ENCODE measurements at places on chromosomes 12 and 14.
A peak's percentile ranks its signal among the peaks of the same experiment; 100 is the strongest.

DNA sequence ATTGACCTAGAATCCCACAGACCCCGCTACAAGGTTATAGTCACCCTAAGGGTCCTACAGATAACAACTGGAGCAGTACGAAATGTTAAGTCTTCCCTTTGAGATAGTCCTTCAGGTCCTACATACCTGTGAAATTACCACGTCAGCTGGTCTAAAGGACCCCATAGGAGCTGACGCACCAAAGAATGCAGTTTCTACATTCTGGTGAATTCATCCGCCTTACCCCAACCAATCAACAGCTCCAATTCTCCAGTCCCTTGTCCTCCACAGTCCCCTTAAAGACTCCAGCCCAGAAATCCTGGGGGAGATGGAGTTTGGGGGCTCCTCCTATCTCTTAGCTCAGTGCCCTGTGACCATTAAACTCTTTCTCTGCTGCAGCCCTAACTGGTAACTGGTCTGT, 36.2 kb upstream of the PRMT8 start:
- no peak for DNase-seq

GRCh38 chr12:31117203-31118011, 43.7 kb downstream of the DDX11 start:
- DNase-seq: peak; percentile 62

DNA sequence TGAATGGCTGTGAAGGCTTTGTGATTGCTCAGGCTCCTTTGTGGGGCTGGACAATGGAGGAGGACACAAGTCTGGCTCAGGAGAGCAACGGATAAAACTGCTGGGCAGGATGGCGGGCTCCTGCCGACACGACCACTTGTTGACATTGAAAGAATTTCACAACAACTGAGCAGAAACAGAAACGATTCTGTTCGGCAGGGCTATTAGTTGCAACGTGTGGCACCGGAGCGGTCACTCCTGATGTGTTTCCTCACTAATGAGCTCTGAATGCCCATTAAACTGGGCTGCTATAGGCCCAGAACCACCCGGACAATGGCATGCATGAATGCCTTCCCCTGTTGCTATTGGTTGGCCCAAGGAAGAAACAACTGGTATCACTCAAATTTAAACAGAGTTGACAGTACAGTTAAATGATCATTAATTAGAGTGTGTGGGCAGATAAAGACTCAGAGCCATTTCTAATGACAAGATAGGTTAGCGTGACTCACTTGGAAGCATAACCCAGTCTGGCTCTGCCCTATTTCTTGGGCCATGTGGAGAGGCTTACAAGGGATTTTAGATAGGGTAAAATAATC, 142.9 kb downstream of the ASCL1 start:
- no peak for DNase-seq

DNA sequence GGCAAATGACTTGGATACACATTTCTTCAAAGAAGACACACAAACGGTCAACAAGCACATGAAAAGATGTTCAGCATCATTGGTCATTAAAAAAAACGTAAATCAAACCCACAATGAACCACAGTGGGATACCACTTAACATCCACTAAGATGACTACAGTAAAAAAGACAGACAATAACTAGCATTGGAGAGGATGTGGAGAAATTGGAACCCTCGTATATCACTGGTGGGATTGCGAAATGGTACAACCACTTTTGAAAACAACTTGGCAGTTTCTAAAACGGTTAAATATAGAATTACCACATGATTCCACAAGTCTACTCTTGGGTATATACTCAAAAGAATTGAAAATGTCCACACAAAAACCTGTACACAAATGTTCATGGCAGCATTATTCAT, 25.2 kb upstream of the PPFIBP1 start:
- no peak for DNase-seq

GRCh38 chr12:6047249-6048237, 76.9 kb downstream of the VWF start:
- no peak for DNase-seq

GRCh38 chr12:128078301-128078971, 188.5 kb upstream of the TMEM132C start:
- no peak for DNase-seq

DNA sequence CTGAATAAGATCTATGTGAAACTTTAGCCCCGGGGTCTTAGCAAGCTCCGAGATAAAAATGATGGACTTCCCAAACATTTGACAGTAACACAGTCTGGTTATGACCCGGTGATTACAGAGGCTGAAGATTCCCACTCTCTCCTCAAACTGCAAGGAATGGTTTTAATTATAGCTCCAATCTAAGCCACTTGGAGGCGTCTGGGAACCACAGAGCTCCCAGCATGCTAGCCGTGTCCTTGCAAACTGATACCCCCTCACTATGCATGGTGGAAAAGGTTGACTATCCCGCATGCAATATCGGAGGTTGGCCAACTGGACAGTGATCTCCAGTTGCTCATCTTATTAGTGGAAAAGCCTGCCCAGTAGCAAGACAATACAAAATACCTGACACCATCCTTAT, 76.5 kb upstream of the GRIN2B start:
- DNase-seq: no peak

DNA sequence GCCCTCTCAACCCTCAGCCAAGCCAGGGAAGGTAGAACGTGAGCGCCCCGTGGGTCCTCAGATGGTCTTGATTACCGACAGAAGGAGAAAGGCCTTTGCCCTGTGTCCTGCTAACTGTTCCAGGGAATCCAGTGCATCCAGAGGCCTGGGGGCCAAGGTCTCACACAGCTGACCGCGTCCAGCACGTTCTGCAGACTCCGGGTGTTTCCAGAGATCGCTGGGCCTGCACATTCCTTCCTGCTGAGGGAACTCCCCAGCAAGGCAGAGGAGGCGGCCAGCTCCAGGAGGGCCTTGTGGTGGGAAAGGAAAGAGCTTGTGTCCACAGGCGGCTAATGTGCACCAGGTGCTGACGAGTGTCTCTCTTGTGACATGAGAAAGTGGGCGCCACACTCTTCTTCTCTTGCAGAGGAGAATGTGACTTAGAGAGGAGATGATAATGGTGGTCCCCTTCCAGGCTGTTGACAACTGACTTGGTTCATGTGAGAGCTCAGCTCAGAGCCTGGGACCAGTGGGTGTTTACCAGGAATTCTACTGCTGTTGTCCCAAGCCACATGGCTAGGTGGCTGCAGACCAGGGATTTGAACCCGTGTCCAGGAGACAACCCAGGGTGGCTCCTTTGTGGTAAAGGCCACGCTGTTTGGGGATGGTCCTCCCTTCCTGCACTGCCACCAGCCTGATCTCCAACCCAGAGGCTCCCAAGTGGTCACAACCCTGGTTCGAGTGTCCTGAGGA, 46.8 kb upstream of the DLK1 start:
- DNase-seq: no peak

- no peak for DNase-seq
These were observed 36.2 kb downstream of the TMEM120B start for GRCh38 chr12:121748571-121749265.

- no peak for DNase-seq
These were observed 14.0 kb downstream of the LRTM2 start for GRCh38 chr12:1834186-1834925.

DNA sequence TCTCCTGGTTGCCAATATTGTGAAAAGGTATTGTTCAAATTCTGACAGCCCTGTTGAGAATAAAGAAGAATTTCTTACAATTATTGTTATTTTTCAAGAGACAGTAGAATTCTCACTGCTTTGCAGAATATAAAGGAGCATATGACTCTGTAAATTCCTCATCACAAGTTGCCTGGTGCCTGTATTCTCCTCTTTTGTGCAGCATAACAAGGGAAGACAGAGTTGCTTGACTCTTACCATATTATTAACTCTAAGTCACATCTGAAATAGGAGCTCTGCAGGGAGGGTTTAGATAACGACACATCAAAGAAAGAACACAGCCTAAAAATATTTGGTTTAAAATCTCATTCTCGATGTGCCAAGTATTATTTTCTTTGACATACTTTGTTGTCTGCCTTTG, 31.1 kb downstream of the MYF5 start:
- no peak for DNase-seq

- DNase-seq: peak; percentile 74
These were observed 11.4 kb downstream of the TMEM121 start for GRCh38 chr14:105537580-105538474.

- DNase-seq: no peak
These were observed 47.8 kb downstream of the TESC start for GRCh38 chr12:117051380-117051779.

DNA sequence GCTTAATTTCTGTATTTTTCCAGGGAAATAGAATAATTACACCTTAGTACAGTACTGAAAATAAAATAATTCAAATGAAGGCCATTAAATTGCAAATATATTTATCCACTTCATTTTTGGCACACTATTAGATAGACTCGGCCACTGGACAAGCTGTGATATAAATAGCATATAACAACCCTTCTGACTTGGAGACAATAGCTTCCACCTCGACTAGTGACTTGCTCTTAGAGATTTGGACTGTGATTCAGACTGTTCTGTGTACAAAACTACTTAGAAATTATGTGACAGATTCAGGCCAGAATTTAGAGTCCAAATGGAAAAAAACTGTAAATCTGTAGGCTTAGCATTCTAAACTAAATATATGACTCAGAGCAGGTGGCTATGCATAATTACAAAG, 949.9 kb downstream of the LRFN5 start:
- DNase-seq: no peak

- DNase-seq: no peak
These were observed 72.0 kb downstream of the NUMB start for GRCh38 chr14:73386342-73386741.

DNA sequence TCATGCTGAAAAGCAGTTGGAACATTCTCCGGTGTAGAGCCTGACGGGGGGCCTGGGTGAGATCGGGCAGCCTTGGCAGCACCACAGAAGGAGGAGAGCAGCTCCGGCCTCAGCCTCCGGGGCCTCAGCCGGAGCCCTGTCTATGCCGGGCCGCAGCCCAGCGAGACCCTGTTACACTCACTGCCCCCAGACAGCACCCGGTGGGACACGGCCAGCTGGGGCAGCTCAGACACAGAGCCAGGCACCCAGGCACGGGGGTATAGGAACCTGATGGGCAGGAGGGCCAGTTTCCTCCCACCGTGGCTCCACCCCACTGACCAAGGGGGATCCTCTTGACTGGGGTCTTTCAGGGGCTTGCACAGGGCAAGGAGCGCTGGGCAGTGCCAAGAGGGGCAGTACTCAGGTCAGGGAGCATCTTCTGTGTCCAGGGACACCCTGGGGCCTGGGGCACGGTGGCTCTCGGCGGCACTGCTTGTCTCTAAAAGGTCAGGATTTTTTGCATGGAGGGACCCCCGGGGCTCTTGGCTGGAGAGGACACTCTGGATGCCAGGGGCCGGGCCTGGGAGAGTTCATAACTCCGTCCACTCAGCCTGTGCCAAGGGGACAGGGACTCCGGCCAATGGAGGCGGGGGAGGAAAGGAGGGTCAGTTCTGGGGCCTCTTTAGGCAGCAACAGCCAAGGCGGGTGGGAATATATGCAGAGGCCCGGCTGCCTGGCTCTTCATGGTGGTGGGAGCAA, 9.4 kb downstream of the INF2 start:
- DNase-seq: no peak

GRCh38 chr14:79960288-79960687, 251.0 kb downstream of the DIO2 start:
- no peak for DNase-seq

DNA sequence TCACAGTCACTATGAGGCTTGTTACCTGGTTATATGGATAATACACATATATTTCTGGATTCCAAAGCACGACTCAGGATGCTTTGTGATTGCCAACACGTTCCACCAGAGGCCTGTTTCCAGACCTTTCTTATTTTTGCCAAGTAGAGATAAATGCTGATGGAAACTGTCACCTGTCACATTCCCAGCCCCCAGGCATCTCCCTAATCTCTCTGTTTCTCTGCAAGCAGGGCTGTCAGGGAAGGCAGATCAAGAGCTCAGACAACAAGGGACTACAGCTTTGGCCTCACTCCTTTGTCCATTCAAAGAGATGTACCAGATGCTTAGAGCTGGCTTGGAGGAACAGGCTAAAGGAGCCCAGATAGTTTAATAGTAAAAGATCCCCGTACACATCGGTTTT, 21.8 kb upstream of the DDHD1 start:
- no peak for DNase-seq
